Stimulated activated CD8-positive, alpha-beta memory T cell treated with anti-CD3 and anti-CD28 coated beads, Interleukin-4, amount 100 ng/mL, for 1 hour (primary cell): ENCODE measurements at places on chromosomes 5 and 9.

DNA sequence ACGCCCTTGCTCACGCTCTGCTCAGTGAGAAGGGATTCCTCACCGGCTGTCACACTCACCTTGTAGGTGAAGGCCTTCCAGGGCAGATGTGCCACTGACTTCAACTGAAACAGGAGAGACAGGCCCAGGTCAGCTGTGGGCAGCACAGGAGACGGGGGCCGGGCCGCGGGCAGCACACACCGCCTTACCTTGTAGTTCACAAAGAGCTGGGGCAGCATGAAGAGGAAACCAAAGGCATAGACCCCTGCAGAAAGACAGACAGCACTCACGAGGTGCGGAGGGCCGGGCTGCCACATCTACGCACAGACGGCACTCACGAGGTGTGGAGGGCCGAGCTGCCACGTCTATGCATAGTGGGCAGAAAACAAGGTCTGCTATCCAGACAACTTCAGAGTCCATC lies 23.3 kb downstream of the CLPTM1L start:
- no peak for DNase-seq

DNA sequence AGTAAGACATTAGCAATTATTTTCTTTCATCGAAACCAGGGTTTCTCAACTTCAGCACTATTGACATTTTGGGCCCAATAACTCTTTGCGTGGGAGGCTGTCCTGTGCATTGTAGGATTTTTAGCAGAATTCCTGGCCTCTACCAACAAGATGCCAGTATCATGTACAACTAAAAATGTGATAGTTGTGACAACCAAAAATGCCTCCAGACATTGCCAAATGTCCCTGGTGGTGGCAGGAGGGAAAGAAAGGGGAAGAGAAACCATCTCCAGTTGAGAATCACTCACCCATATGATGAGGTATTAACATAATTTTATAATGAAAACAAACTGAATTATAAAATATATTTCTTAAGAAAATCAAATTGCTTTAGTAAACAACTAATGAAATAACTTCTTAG lies 406.1 kb downstream of the RAB3C start:
- DNase-seq = no peak

DNA sequence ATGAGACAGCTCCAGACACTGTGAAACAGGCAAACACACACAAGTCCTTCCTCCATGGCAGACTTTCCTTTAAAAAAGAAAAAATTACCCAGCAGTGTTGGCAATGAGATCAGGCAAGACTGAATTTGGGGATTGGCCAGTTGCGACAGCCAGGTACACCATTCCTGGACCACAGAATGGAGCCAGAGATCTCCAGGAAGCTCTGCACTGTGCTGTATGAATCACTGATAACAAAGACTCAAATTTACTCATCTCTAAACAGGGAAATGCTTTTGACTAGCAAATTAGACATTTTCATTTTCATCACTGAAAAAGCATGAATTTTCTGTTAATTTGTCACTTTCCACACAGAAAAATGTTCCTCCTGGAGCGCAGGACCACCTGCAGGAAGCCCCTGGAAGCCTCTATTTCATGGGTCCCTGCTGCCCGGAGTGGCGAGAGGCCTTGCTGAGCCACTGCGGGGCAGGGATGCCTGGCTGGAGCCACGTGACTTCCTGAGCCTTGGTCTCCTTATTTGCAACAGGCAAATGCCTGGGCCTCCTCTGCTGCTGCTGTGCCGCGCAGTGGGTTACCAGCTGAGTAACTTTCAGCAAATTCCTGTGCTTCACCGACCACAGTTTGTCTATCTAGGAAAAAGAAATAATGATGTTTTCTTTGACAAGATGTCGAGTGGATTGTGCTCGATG lies 185.9 kb upstream of the ZNF618 start:
- no peak for DNase-seq

- no peak for DNase-seq
These were observed at the start of gene P4HA2 for GRCh38 chr5:132227485-132228240. P4HA2 (minus strand) TSS chr5:132227853; CDS start chr5:132218626, 9,227 bp downstream.

GRCh38 chr5:8700671-8701070 lies 831.7 kb downstream of the MTRR start:
- no peak for DNase-seq

DNA sequence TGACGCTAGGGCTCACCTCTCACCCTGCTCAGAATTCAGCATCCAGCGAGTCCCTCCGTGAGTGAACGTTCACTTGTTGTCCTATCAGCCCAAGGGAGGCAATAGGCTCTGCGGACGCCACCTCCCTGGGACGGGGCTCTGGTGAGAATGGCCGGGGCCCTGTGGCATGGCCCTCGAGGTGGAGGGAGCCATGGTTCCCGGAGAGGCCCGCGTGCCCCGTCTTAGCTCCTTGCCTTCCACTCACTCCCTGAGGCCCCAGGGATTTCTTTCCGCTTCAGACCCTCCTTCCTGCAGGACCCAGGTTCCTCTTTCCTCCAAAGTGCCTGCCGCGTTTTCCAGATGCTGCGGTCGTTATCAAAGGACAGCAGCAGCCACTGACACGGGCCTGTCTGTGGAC lies 21.5 kb downstream of the EXOC3 start:
- no peak for DNase-seq
